ENCODE measurements at places on chromosomes 7 and 10.

- DNase-seq = no peak
These were observed 67.8 kb upstream of the PCBD1 start for GRCh38 chr10:70956029-70956759.

GRCh38 chr10:118062798-118063238, 16.1 kb upstream of the RAB11FIP2 start:
- DNase-seq = no peak

- DNase-seq = no peak
These were observed 197.6 kb downstream of the TMEM178B start for GRCh38 chr7:141271451-141271850.

GRCh38 chr10:18368273-18368672, 228.0 kb downstream of the CACNB2 start:
- DNase-seq = no peak

DNA sequence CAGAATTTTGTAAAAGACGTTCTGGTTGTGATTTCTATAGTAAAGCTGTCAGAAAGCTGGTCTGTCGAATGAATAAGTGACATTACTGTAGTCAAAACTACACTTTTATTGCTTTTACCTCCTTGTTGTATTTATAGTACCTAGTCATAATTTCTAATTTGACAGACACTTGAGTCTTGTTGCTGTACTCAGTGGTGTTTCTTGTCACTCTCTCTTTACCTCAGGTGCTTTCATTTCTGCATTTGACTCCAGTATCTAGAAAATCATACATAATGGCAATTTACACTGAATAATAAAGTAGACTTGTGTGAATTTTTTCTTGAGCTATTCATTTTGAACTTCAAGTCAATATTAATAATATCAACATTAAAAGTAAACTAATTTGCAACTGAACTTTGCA, 257.6 kb upstream of the TEX47 start:
- DNase-seq = no peak

DNA sequence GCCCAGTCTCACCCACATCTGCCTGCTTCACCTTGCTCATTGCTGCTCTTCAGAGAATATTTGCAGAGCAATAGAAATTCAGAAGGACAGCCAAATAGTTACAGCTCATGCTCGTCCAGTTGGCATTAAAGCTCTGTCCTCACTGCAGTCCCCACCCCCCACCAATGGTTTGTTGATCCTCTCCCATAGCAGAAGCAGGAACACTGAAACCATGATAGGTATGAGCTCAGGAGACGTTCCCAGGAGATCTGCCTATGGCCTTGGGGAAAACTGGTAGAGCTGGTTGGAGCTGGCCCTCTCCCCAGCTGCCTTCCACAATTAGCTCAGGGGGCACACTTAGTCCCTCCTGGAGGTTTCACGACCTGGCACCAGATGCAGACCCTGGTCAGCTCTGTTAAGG, 68.6 kb upstream of the KMT2C start:
- DNase-seq = no peak

DNA sequence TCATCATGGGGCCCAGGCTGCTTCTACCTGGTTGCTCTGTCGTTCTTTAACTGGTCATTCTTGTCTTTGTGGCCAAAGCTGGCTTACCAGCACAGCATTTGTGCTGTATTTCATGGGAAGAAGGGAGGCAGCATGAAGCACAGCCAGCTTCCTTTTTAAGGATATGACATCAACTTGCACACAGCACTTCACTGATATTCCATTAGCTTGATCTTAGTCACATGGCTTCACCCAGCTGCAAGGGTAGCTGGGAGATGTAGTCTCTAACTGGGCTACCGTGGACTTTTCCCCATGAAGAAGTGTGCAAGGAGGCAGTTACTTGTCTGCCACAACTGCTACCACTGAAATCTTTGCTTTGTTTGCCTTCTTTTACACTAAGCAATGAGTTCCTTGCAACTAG, 525.2 kb downstream of the LRMDA start:
- DNase-seq = no peak

DNA sequence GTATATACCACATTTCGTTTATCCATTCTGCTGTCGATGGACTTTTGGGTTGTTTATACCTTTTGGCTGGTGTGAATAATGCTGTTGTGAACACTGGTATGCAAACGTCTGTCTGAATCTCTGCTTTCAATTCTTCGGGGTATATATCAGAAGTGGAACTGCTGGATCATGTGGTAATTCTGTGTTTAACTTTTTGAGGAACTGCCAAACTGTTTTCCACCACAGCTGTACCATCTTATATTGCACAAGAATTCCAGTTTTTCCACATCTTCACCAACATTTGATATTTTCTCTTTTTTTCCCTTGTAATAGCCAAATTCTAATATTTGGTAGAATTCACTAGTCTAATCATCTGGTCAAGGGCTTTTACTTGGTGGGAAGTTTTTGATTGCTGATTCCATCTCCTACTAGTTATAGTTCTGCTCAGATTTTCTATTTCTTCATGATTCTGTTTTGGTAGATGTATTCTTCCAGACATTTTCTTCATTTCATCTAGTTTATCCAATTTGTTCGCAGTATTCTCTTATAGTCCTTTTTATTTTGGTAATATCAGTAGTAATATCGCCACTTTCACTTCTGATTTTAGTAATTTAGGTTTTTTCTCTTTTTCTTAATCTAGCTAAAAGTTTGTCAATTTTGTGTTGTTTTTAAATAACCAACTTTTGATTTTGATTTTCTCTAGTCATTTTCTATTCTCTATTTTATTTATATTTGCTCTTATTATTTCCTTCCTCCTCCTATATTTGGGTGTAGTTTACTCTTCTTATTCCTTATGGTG, 271.2 kb downstream of the ZEB1 start:
- DNase-seq = no peak

DNA sequence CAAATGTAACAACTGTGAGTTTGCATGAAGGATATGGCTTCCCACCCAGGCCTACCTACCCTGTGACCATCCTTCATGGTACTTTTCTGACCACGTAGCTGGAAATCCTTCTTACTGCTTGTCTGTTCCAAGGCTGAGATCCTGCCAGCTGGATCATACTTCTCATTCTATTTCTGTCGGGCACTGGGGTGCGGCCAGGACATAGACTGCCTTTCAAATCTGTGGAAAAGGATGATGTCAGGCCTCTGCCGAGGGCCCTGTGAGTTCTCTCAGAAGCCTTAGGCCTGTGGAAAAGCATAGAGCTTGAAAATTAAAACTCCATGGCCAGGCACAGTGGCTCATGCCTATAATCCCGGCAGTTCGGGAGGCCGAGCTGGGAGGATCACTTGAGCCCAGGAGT, 10.0 kb downstream of the VWC2 start:
- no peak for DNase-seq

GRCh38 chr10:120372917-120373316, 84.1 kb upstream of the PLPP4 start:
- no peak for DNase-seq

DNA sequence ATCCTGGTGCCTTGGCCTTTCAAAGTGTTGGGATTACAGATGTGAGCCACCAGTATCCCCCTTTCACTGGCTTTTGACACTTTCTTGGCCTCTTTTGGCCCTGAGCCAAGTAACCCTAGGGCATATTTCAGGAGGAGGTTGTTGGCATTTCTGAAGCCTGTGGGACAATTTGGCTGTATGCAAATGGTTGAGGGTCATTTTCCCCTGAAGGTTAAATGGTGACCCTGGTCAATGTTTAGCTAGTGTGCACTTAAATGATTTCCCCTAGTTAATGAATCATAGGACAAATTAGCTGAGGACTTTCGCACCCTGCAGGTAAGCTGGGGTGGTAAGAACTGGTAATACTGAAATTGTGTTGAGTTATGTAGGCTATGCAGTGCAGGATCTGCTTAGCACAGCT, 660.5 kb downstream of the LRMDA start:
- DNase-seq = no peak

DNA sequence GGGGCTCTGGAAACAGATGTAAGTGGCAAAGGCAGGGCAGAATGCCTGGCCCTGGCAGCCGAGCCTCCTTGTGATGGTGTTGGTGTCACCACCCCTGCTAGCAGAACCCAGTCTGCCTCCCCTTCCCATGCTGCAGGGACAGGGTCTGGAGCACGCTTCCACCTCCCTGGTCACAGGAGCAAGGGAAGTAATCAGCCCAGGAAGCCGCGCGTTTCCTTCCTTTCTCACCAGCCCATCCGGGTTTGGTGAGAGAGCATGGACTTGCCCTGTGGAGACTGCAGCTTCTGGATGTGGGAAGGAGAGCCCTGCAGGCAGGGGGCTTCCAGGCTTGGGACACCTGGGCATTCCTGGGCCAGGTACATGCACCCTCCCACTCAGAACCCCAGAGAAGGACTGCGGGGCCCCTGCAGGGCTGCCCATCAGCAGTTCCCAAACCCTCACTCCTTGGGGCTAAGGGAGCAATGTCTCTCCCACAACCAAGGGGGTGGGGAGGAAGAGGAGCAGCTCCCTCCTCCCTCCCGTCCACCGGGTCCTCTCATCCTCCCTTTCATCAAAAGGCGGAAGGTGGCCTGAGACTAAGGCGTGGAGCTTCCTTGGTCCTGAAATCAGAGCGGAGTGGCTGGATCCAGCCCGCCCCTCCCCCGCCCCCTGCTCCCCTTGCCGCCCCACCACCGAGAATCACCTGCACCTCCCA, 1.8 kb downstream of the MMRN2 start:
- DNase-seq = no peak

DNA sequence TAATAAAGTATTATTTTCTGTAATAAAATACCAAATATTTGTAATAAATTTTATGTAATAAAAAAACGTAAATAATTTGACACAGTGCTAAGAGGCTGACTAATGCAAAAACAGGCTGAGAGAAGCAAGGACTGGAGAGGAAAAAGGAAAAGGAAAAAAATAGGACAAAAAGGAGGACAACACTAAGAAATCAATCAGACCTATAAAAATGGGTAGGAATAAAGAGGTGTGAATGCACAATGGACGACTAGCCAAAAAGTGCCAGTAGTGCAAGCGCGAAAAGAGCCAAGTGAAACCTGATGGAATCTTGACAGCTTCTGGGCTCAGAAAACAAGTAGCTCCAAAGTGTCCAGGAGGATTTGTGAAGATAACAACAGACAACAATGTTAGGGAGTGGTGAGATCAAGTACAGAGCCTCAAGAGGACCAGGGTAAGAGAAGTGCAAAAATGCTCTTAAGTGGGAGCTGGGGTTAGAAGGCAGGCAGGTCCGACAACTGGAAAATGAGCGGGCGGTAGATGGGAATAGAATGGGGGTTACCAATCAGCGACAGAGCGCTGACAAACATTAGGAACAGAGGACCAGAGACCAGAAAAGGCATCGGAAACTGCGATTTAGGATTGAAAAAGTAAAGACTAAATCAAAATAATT, 1.2 kb downstream of the BRAF start:
- DNase-seq = no peak
